Frontal cortex (tissue), 4 donors: ENCODE measurements at places on chromosomes 3 and 15.
A peak's percentile ranks its signal among the peaks of the same experiment; 100 is the strongest.

- no peak for DNase-seq
Measured at GRCh38 chr3:16741890-16742289, 136.7 kb upstream of the DAZL start.

DNA sequence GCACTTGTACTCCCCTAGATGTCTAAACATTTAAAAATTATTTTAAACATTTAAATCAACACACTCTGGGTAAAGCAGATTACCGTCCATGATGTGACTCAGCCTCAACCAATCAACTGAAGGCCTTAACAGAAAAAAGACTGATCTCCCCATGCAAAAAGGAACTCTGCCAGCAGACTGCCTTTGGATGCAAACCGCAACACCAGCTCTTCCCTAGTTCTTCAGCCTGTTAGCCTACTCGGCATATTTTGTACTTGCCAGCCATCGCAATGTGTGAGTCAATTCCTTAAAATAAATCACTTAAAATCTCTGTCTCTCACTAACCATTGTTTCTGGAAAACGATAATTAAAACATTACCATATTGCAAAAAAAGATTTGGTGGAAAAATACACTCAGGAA is 375.9 kb downstream of the RSL24D1 start:
- DNase-seq: peak; percentile 5

DNA sequence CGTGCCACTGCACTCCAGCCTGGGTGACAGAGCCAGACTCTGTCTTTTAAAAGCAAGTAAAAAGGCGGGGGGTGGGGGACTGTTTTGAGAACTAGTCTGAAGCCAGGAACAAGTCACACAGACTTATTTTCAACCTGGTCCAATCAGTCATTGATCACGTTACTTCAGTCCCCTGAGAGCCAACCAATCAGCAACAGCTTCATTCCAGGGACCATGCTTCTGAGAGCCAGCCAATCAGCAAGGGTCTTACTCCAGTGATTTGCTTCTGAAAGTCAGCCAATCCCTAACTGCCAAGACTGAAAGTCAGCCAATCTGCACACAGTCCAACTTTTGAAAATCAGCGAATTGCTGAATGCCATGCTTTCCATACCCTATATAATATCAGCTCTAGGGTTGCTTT is 48.6 kb upstream of the C15orf39 start:
- DNase-seq: no peak

- no peak for DNase-seq
Measured at GRCh38 chr15:67700023-67700422, 125.3 kb upstream of the SKOR1 start.

DNA sequence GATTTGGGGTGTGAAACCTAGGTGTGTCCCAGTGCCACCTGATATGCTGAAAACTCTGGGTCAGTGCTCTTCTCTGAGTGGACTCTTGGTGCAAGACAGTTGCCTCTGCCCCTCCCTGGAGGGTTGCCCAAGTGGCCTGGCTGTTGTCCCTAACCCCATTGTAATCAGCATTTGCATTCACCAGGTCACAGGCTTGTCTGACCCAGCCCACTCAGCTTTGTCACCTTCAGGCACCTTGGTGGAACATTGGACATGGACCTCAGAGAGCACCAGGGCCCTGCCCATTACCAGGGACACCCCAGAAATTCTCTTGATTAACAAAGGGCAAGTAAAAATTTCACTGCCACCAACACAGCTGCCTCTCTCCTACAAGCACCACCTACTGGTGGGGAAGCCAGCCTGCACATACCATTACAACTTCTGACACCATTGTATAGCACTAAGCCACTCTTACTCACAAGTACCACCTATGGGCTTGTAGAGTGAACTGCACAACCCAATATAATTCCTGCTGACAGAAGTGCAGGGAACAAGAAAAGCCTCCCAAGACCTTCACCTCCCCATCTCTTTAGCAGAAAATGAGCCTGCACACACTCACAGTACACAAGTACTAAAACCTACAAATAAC is 324.6 kb downstream of the EPHA6 start:
- no peak for DNase-seq

DNA sequence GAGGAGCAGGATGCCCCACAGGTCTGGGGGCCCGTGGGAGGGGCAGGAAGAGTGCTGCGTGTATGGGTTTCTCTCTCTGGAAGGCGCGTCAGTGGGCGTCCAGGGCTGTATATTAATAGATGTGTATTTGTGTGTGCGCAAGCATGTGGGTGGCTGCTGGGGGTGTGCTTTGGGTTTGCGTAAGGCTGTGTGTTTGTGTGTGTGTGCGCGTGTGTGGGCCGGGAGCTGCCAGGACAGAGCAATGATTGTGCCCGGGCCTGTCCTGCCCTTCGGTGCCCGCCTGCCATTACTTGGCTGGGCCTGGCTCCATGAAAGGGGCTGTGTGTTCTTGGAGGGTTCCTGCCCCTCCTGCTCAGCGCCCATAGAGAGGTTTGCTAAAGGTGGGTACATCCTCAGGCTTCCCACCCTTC is 16.3 kb downstream of the CSPG4 start:
- peak; percentile 63 for DNase-seq

- no peak for DNase-seq
Measured at GRCh38 chr3:90091549-90091948, 984.1 kb downstream of the EPHA3 start.
